AG10803 (cell line): ENCODE measurements at places on chromosomes 11 and 22.

GRCh38 chr11:16902182-16902581 lies 112.0 kb downstream of the PLEKHA7 start:
- DNase-seq, result no peak

DNA sequence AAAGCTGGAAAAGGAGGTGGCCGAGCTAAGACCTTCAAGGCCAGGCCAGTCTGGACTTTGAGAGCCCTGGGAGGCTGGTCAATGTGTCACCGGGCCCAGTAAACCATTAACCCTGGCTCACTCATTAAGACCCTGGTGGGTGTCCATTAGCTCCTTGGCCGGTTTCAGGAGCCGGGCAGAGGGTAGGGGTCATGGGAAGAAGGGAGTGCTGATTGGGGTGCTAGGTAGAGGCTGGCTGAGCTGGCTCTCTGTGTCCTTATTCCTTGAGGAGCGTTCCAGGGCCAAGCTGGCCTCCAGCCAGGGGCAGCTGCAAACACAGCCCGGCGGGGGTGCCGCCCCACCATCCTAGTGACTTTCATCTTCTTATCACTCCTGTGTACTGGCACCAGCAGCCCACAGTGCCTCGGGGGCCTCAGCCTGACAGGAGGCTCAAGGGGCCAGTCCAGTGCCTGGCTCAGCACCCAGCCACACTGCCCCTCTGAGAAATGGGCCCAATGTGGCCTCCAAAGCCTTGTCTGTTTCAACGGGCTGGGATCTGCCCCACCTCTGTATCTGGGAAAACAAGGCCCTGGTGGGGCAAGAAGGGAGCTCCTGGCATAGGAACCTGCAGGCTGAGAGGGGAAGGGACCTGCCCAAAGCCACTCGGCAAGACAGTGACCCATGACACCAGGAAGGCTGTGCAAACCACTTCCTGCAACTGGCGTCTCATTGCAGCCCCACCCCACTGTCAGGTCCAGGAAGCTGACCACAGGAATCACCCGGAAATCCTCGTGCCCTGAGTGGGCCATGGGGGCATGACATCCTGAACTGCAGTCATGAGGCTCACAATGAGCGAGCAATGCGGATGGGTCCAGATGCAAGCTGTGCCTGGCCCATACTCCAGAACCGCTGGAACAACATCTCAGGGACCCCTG lies 15.1 kb upstream of the RGL4 start:
- DNase-seq, result peak; percentile 27

DNA sequence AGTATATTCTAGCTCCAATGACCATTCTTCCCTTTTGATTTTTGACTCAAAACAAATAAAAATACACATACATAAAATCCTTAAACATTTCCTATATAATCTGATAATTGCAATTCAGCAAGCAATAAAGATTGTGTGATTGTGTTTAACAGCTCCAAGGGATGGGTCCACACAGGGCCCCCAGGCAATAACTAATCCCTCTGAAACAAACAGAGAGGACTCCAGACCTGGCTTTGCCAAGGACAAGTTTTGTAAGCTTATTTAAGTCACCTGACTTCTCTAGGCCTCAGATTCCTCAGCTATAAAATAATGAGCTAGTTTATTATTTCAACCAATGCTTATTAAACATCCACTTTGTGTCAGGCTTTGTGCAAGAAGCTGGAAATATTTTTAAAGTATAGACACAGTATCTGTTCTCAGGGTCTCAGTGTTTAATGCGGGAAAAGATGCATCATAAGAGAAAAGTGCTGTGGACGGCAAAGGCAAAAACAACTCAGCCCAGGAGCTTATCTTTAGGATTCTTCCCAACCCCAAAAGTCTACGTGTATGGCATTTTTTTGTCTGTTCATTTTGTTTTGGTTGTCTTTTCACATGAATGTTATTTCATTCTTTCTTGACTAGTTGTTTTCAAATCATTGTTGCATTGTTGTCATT lies 20.1 kb downstream of the FZD4 start:
- DNase-seq, result no peak

DNA sequence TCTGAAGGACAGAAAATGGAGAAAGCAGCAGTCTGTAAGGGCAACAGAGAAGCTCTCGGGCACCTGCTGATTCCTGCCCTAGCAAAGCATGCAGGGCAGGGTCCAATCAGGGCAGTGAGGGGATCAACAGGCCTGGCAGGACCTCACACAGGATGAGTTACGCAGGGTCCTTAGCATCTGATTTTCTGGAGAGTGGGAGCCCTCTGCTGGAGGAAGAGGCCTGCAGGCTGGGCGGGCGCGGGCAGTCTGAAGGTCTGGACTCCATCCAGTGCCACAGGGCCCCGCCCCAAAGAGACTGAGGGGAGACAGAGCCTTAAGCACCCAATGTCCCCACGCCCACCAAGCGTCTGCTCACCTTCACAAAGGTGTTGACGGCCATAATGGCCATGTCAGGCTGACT lies 28.9 kb downstream of the AP1B1 start:
- DNase-seq, result peak; percentile 60

DNA sequence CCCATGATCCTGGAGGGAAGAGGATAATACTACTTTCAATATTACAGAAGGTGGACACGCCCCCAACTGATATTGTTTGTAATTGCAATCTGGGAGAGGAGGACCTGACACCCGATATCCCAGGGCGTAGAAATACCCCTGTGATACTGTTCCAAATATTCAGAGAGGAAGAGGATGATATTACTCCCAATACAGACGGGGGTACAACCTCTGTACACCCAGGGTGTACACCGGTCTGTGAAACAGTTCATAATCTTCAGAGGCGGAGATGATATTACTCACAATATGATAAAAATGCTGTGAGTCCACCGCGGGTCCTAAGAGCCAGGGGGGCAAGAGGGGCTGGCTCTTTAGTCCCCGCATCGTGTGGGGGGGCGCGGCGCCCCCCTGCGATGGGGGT lies 57.2 kb upstream of the ALDH3B2 start:
- no peak for DNase-seq

GRCh38 chr11:5922749-5923426 lies 19.2 kb upstream of the OR56A3 start:
- DNase-seq, result no peak

GRCh38 chr11:116243991-116244390 lies 528.8 kb downstream of the BUD13 start:
- no peak for DNase-seq

GRCh38 chr11:132185726-132186592 lies 815.5 kb downstream of the NTM start:
- DNase-seq, result no peak

DNA sequence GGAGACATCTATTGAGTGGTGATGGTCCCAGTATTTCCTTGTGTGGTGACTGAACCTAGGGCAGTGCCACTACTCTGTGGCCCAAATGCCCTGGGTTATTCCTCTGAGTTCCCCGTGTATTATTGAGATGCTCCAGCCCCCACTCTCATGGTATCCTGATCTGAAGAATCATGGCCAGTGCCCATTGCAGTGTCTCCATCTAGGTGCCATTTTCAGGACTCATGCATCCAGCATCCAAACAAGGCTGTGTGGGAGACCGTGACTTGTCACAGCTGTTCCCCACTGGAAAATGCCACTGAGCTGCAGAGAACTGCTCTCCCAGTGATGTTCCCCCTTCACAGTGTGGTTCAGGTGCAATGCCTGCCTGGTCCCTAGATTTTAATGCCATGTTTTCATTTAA lies 24.7 kb downstream of the GGTLC2 start:
- DNase-seq, result no peak

DNA sequence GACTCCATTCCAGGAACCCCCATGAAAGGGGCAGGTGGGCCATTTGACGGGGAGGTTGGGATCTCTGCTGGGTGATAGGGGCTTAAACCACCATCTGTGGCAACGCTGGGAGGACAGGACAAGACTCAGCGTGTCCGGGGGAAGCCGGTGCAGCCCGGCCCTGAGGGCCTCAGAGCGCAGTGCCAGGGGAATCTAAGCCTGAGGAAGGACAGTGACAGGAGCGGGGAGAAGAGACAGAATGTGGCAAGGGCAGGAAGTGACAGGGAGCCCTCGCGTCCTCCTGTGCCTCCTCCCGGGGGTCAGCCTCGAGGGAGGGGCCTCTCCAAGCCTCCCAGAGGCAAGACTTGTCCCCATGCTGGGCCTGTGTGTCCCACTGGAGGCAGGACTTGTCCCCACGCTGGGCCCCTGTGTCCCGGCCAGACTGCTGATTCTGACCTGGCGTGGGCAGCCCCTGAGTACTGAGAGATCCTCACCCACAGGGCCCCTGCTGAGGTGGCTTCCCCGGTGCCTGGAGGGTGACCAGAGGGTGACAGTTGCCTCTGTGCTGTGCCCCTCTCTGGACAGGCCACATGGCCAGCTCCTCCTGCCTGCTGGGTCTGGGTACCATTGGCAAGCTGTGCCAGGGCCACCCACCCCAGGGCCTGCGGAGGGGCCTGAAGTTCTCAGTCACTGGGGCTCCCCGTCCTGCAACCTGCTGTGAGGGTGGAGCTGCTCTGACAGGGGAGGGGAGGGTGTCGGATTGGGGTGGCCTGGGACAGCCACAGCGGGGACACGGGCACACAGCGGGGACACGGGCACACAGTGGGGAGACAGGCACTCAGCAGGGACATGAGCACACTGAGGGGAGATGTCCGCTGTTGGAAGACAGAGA lies 676.2 kb downstream of the BRD1 start:
- DNase-seq, result no peak

GRCh38 chr22:25962711-25963110 lies 206.6 kb upstream of the SEZ6L start:
- DNase-seq, result no peak

GRCh38 chr11:35237860-35238715 lies 99.1 kb downstream of the CD44 start:
- no peak for DNase-seq

DNA sequence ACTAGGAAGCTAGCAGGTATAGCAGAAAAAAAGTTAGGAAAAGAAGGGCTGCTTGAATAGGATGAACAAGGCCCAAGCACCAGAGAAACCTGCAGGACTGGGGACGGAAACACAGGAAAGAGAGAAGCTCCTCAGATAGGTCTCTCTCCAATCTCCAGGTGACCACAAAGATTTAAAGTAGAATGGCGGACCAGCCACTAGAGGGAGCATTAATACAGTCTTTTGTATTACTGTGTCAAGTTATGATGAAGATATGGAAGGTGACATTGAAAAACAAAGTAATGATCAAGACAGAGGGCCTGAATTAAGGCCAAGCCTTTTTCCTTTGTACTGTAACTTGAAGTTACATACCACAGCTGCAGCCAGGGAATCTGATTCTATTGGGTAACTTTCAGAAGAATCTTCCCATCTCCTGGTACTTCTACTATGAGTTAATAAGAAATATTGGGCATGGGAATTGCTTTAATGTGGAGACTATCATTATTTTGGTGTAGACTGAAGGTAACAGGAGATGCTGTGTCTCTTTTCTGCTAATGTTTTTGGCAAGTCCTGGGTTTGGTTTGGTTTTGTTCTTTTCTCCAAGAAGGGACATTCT lies 33.8 kb downstream of the OR2AG2 start:
- peak; percentile 30 for DNase-seq

DNA sequence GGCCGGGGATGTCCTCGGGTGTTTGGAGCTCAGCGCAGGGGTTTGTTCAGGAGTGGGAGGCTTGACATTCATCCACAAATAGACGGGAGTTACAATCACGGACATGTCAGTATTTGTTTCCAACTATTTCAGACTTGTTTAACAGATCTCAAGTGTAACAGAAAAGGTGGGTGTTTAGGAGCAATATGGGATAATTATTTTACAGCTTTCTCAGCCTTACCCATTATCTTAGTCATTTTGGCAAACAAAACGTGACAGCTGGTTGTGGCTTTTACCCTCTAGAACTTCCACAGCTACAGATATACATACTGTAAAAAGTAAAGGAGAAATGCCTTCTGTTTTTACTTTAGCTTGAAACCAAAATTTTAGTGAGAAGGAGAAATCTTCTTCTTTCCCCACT lies 178.7 kb upstream of the TMEM45B start:
- no peak for DNase-seq

DNA sequence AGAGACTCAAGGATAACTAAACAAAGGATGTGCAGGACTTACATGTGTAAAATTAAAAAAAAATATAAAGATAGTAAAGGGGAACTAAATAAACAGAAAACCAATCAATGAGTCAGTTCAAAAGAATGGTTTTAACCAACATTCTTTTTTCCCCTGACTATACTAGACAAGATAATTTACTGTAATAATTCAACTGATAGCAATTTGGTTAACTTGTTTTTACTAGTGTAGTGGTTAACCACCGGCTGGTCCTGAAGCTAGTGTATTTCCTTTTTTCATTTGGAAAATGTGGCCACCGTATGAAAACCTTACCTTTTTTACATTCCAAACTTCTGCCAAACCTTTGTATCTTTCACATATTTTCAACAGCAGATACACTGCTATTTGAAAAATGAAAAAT lies 123.1 kb downstream of the ARHGAP42 start:
- peak; percentile 45 for DNase-seq

- no peak for DNase-seq
These were observed 57.0 kb downstream of the CERK start for GRCh38 chr22:46681010-46681409.

GRCh38 chr11:128548649-128549255 lies 38.6 kb downstream of the ETS1 start:
- no peak for DNase-seq

DNA sequence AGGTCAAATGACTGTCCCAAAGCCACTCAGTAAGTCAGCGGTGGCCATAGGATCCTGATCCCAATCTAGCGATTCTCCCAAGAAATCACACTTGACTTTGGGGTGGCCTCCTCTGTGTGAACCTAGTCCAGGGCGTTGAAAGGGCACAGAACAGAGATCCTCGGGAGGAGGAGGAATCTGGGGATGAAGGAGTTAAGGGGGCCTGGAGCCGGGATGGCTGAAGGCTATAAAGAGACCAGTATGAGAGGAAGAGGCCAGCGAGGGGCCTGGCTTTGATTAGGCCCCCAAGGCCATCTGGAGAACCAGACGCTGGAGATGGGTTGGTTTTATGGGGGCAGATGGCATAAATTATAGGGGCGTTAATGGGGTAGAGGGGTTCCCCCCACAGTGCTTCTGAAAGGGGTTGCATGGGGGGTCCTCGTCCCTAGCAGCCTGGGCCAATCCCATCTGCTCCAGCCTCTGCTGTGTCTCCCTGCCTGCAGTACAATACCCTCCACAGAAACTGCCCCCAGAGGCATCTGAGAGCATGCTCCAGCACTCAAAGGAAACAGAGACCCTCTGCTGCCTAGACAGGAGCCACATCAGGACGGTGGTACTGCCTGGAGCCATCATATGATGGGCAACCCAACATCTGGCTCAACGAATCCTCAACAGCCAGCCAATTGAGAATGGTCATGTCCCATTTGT lies 35.2 kb upstream of the TRIM29 start:
- DNase-seq, result no peak

DNA sequence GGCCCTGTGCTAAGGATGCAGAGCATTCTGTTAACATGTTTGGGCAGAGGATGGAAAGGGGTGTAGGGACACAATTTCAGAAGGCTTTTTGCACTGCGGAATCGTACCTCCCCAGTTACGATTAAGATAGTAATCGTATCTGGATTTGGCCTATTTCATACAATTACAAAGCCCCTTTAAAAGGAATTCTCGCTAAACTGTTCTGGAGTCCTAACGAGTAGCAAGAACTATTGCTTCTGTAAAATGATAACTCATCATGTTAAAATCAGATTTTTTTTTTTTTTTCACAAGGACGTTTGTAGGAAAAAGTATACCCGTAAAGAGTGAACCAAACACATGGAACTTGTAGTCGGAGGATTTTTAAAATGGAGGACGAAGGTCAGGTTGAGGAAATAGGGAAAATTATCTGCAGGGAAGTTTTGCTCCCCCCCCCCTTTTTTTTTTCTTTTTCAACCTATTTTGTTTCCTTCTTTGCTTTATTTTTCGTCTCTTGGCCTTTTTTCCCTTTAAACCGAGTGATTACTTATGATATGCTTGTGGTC lies 934 bp downstream of the HSD17B12 start:
- DNase-seq, result peak; percentile 24
